ENCODE measurements at places on chromosomes 4 and X. TPM values are rescaled to one million over a fixed set of nuclear protein-coding genes. Genes with fewer than 3 reads are reported as not detected.

Gene CHM
- 14.7 TPM for total RNA-seq

Gene CRMP1
- not detected for total RNA-seq

Gene ARR3
- total RNA-seq = not detected

Gene SPANXC
- not detected for total RNA-seq

Gene TADA2B
- total RNA-seq = 9.0 TPM

Gene NFKB1
- 167 TPM for total RNA-seq

Gene GPC3
- total RNA-seq = 1.3 TPM

Gene CCNB3
- 0.25 TPM for total RNA-seq

Gene UFSP2
- 27.3 TPM for total RNA-seq
